ENCODE measurements at places on chromosomes 4 and X.

- DNase-seq, result no peak
These were observed 113.4 kb downstream of the TBL1X start for GRCh38 chrX:9578083-9578779.

GRCh38 chr4:40978548-40978947 lies 228.8 kb downstream of the NSUN7 start:
- no peak for DNase-seq

DNA sequence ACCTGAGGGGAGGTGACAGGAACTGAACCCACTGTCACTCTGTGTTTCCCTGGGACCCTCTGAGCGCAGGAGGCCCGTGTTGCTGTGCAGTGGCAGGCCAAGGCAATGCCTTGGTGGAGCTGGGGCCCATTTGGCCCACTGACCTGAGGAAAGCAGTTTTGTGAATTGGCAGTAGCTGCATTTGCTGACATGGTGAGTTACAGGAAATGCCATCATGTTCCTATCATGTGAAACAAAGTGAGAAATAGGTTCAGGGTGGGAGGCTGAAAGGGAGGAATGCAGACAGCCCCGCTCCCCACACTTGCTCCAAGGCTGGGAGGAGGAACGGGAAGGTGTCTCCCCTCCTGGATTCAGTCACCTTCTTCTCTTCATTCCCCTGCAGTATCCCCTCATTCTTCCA lies 146.1 kb downstream of the PTTG2 start:
- DNase-seq, result no peak

DNA sequence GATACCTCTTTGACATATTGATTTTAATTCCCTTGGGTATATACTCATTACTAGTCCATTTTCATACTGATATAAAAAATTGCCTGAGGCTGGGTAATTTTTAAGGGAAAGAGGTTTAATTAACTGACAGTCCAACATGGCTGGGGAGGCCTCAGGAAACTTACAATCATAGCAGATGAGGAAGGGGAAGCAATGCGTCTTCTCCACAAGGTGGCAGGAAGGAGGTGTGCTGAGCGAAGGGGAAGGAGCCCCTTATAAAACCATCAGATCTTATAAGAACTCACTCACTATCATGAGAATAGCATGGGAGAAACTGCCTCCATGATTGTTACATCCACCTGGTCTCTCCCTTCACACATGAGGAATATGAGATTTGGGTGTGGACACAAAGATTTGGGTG lies 42.4 kb downstream of the MSX1 start:
- DNase-seq, result no peak

DNA sequence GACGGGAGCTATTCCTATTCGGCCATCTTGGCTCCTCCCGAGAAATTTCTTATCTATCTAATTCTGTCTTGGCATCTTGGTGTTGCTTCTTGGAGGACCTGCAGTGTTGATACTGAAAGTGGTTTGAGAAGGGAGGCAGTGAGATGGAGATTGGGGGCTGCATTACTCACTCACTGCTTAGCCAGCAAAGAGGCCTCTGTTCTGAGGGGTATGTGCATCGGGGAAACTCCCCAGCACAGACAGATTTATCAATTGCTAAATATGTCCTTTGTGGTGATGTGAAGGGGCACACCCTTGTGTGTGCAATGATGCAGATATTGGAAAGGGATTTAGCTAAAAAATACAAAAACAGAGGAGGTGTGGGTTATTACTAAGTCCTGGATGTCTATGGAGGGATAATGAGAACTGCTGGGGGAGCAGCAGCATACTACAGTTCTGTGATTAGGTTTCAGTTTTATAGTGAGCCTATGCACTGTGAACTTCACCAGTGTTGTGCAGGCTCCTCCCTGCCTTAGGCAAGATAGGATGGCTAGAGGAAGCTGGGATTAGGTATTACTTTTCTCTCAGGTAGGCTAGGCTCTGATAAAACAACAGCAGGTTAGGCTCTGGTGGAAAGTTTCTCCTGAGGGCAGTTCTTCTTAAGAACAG lies 279.0 kb downstream of the HS3ST1 start:
- no peak for DNase-seq

DNA sequence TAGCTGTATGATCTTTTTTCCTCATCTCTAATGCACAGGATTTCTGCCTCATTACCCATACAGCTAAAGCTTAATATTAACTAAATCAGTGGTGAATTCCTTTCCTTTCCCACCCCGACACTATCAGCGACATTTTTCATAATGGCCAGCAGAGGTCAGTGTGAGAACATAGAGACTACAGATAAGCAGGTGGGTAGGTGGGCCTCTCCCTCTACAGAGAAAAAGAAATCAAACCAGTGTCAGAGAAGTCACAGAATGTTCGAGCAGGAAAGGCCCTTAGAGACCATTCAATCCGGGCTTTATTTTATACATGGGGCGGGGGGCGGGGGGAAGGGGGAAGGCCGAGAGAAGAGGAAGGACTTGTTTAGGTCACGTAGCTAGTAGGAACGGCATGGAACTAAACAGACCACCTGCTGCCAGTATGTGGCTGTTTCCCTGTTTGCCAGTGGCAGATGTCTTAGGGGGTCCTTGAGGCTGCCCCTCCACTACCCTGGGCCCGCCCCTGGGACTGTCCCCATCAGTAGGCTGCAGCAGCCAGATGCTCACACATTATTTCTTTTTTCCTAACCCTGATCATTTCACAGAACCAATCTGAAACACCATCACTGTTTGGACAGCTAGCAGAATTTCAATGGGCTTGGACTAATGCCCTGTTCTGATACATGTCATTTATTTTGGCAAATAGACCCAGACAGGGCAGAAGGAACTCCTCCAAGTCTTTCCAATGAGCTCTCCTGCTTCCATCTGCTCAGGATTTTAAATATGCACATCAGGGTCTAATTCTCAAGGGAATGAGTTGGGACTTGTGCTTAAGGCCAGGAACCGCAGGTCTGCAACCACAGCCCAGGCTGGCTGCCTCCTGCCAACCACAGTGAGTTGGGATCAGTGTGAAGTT lies 133.4 kb downstream of the ATG4A start:
- no peak for DNase-seq

DNA sequence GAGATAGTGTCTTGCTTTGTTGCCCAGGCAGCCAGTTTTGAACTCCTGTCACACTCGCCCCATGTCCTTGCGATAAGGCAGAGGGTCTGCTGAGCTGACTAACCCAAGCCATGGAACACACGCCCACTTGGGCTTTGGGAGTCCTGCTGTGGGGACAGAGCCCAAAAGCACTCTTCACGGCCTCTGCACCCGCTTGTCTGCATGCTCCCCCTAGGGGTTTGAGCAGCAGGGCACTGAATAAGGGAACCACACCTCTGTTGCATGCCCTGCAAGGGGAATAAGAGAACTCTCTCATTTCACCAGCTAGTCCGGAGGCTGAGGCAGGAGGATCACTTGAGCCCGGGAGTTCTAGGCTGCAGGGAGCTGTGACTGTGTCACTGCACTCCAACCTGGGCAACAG lies 166.0 kb downstream of the STAG2 start:
- no peak for DNase-seq

DNA sequence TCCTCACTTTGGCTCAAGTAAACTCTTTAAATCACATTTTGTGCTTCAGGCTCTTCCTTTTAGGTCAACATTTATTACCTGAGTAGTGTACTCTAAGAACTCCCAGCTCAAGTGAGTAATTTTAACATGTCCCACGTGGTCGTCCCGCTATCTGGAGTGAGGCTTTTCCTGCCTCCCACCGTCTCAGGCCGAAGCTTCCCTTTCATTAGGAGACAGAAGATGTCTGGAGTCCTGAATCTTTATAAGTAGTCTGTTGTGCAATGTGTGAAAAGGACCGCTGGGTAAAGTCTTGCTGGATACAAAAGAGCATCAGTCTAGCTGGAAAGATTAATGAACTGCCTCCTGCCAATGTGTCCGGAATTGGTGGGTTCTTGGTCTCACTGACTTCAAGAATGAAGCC lies 117.7 kb upstream of the NEIL3 start:
- no peak for DNase-seq

DNA sequence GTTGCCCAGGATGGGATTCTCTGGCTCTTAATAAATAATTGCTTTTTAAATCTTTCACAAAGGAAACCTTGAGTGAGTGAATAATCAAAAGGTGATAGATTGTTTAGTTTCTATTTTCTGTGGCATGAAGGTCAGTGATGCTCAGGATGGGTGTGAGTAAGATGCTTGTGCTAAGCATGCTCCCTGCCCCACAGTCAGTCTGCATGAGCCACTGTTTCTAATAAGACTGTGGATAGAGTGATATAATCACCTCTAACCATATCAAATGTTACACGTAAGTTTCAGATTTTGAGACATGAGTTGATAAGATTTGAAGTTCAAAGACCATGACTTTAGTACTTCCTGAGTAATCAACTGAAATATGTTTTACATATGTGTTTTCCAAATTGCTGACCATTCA lies 2.7 kb upstream of the GAGE10 start:
- no peak for DNase-seq

- DNase-seq, result no peak
These were observed 93.6 kb upstream of the NAP1L5 start for GRCh38 chr4:88791274-88791673.

DNA sequence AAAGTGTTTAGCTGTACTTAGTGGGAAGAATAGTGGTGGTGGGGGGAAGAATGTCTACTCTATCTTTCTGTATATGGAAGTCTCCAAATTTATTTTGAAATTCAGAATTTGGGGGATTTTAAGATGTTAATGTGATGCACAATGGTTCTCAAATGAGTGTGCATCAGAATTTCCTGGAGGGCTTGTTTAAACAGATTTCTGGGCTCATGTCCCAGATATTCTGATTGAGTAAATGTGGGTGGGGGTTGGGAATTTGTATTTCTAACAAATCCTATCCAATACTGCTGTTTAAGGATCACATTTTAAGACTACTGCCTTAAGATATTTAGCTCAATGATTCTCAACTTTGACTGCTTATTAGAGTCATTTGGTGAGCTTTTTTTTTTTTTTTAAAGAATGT lies 15.1 kb upstream of the INTS6L start:
- no peak for DNase-seq

DNA sequence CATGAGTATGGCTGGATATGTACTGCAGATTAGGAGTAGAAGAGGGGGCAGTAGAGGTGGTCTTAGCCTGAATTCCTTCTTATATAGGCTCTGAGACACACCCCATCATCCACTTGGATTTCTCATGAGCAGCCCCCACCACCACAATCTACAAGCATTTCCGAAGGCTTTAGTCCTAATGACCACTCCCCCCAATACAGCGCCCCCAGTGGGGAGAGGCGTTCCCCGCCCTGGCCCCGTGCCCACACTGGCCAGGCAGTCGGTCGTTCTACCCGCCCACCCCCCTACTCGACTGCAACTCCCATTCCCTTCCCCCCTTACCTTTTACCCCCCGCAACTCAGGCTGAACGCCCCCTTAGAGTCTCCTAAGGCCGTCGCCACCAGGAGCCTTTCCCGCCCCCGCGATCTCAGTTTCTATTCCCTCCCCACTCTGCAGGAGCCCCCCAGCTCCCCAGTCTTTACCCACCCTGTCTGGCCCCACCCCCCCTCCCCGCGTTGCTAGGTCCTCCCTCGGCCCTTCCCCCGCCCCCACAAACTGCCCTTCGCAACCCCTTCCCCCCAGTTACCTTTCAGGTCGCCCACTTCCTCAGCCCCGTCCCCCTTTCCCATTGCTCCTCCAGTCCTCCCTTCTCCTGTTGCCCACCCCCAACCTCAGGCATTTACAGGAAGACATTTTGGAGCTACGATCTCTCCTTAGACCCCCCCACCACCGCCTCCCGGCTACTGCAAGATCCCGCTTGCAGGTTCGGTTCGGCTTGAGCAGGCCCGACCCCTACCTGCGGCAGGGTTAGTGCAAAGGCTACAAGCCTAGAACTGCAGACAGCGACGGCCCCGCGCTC lies 468 bp downstream of the ZMYM3 start:
- peak; percentile 11 for DNase-seq

DNA sequence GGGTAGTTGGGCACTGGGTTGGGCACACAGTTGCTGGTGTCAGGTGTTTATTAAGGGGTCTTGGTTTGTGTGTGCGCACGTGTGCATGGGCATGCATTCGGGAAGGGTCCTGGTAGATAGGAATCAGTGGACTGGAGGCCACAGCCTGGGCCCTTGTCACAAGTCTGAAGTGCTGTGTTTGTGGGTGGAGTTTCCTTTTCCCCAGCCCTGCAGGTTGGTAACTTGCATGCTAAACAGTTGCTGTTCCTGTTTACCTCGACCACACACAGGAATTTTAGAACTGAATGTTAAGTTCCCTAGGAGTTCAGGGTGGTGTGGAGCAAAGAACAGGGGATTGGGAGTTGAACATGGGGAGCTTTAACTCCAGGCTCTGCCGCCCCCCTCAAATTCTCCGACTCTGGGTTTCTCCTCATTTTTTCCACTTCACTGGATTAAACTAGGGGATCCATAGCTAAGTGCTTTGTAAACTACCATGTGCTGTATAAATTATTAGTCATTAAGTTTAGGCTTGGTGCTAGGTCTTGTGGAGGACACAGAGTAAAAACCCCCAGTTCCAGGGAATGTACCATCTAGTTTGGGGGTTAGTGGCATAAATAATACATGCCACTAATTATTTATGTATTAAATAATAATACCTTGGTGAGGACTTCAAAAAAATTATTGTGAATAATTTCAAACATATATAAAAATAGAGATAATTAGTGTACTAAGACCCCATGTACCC lies 49.0 kb downstream of the STARD8 start:
- no peak for DNase-seq

- no peak for DNase-seq
These were observed 20.2 kb downstream of the PDCL2 start for GRCh38 chr4:55571806-55572205.

DNA sequence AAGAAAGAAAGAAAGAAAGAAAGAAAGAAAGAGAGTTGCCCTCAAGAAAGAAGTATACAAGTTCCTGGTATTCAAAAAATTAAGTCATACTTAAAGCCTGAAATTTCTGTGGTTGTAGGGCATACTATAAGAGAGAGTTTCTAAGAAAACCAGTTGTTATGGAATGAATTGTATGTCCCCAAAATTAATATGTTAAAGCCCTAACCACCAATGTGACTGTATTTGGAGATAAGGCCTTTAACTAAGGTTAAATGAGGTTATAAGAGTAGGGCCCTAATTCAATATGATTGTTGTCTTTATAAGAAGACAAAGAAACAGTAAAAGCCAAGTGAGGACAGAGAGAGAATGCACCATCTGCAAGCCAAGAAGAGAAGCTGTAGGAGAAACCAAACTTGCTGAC lies 521.1 kb downstream of the CCSER1 start:
- DNase-seq, result no peak

DNA sequence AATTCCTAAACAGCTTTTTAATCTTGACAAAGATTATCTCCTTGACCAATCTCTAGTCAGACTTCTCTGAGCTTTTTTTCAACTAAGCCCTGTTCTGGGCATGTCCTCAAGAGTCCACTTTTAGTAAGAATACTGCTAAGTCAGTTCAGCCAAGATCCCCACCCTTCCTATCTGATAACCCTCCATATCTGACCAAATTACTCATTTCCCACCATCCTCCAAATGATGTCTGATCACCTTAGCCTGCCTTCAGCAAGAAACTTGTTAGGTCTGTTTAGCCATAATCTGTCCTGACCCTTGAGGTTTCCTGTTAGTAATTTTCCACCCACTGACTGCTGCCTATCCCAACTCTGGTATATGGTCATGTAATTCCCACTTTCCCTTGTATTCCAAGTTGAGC lies 65.2 kb downstream of the FAM13A start:
- no peak for DNase-seq

GRCh38 chrX:133495464-133496391 lies 80.4 kb upstream of the GPC4 start:
- no peak for DNase-seq
